ENCODE measurements at places on chromosomes 12 and 14.

DNA sequence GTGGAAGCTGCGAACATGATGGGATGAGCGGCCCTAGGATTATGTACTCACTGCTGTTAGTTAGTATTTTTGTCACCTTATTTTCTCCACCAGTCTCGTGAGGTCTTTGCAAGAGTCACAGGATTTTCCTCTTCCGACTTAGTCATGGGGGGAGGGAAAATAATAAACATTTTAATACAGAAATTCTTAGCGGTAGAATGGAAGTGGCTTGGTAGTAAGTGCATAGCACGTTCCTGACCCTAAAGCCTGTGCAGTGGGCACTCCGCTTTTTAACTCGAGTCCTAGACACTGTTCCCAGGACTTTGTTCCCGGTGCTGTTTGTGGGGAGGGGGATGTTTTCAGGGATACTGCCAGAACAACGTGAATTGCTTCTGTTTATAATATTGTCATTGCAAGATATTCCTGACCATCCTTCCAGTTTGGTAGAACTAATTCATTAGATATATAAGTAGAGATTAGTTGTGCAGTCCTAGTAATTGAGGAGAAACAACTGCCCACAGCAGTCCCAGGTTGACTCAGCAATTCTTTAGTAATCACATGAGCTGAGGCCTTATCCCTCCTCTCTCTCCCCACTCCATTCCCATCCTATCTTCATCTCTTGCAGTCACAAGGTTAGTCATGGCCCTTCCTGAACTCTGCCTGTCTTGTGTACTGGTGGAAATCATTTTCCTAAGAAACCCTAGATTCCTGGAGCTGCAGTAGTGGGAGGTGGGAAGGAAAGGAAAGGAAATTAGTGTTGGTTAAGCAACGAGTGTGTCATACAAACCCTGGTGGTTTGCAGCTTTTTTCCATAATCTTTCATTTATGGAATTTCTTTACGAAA, 799 bp downstream of the SLC38A6 start:
- ATAC-seq: no peak

DNA sequence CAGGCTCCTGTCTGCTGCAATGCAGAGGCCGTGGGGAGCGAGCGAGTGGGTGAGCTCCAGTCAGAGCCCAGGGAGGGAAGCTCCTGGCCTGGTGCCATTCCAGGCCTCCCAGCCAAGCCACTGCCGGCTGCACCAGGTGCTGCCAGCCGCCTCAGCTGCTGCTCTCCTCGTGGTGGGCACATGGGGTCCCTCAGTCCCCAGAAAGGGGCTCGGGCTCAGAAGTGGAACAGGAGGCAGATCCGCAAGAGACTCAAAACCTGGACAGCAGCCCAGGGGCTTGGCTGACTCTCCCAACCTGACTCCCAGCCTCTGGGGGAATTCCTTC, 2.4 kb downstream of the ABCB9 start:
- ATAC-seq: no peak

GRCh38 chr14:94483071-94483451, 7.1 kb upstream of the SERPINA9 start:
- peak; percentile 31 for ATAC-seq

DNA sequence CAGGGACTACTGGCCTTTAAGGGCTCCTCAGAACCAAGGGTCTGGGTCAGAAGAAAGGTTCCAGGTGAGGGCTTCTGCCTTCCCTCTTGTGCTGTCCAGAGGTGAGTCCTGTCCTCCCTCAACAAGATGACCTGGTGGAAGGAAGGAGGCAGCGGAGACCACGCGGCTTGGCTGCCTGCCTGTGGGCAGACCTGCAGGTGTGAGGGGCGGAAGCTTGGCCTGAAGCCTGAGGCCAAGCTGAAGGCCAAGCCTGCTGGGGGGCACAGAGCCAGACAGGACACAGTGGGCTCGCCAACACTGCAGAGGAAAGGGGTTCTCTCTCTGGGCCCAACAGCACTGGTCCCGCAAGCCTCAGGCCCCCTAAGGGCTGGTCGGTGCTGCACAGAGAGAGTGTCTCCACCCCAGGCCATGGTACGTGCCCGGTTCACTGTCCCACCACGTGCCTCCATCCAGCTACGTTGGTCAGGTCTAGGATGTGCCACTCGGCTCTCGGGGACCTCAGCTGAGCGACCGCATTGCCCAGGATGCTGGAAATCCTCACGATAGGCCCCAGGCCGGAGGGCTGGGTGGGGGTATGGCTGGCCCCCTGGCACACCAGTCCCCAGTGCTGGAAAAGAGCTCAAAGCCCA, 170.0 kb upstream of the PRMT8 start:
- ATAC-seq: peak; percentile 10

- no peak for ATAC-seq
Measured at GRCh38 chr12:25397001-25397400, 146.3 kb upstream of the KRAS start.

DNA sequence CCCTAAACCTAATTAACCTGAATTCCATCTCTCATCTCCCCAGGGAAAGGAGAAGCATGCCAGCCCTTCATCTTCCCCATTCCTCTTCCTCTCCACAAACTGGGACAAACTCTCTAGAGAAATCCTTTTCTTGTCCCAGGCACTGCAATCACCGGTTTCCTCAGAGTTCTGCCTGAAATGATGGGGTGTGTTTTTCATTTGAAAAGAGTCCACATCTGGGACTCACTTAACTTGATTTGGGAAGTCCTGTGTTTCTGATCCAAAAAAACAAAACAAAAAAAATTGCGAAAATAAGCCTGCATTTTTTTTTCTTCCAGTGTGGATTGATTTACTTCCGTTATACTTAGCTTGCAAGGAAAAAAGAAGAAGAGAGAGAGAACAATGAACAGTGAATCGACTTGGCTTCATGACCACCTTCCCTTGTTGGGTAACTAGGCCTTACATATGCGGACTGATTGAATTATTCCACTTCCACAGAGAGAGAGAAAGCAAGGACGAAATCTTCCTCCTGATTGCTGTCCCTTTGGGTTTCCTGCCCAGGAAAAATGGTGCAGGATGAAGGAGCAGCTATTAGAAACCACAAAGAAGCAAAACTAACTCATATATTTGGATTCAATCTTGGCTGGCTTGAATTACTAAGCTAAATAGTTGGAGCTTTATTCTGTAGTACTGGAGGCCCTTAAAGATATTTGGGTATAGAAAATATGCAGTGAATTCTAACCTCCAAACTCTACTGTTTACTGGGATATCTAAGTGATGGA, 506.2 kb upstream of the TBX3 start:
- ATAC-seq: no peak

- ATAC-seq: no peak
Measured at GRCh38 chr12:104495786-104496185, 39.0 kb downstream of the CHST11 start.

DNA sequence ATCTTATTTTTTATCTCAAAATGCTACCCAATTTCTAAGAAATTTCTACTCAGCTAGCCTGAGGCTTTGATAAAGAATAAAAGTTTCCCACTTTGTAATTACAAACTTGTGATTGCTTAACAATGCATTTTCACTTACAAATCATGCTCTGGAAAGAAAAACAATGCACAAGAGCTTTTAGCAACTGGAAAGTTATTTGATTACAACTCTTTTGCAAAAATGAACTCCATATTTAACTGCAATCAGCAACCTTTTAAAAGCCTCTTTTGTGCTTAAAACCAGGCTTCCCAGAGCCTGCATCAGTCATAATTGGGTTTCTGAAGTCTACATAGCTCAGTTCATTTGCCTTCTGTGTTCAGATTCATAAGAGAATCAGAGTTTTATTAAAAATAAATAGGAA, 395.2 kb downstream of the PAWR start:
- no peak for ATAC-seq

DNA sequence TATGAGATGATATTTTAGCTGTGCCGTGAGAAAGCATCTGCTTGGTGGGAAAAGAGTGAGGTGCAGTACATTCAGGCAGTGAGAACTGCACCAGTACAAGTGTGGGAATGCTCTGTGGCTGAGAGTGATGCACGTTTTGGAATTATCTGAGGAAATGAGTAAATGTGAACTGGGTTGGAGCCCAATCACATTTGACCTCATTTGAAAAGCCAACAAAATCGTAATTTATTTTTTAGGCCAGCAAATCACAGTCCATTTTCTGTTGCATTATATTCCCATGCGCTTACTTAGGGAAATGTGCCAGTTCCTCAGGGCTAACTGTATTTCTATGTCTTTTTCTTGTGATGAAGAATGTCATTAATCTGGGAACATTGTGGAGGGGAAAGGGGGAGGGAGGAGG, 77.3 kb downstream of the SNAPC1 start:
- ATAC-seq: no peak

- ATAC-seq: no peak
Measured at GRCh38 chr12:119630223-119630780, 36.7 kb downstream of the TMEM233 start.

GRCh38 chr14:65491274-65491673, 78.7 kb downstream of the FUT8 start:
- ATAC-seq: no peak

DNA sequence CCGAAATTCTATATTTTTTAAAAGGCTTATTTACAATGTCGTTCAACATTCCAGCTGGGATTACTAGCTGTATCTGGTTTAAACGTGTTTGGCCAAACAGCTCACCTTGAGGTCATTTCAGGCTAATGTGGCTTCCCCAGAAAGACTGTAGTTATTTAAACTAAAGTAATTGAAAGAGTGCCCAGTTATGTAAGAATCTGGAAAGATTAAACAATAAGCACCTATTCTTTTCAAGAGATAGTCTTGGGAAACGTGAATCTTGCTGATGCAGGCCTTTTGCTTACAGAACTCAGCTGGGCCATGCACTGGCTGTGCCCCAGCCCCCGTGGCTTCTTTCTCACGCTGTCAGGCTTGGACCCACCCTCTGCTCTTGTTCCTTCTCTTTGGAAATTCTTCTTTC, 24.4 kb downstream of the GLRX5 start:
- ATAC-seq: no peak

DNA sequence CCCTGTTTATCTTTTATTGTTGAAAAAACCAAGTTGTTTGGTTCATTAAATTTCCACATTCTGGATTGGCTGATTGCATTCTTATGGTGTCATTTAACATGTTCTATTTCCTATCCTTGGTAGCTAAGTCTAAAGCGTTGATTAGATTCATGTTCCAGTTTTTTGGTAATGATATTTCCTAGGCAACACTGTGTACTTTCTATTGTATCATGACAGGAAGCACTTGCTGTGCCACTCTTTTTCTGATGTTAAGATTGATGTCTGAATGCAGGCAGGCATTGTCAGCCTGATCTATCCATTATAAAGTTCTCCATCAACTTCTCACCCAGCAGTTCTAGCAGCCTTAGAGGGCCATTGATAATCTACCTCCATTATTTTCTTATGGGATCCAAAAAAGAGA, 91.1 kb upstream of the ARID2 start:
- ATAC-seq: no peak

DNA sequence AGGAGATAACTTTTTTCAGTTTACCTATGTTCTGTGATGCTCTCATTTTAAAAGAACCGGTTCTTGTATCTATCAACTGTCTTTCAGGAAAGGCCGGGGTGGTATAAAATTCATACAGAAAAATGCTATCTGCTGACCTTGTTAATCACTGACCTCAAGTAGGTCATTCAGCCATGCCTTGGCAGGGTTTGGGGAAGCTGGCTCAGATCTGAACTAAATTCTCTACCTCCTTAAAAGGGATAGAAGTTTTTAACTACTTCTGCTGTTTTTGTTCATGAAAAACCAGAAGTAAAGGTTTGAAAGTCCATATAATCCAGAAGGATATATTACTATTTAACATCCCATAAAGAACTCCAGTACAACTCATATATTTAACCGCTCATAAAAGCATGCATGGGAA, 10.1 kb downstream of the MYRFL start:
- ATAC-seq: no peak

GRCh38 chr14:54785136-54785777, 117.4 kb downstream of the GCH1 start:
- no peak for ATAC-seq

- ATAC-seq: no peak
Measured at GRCh38 chr12:15181017-15181683, 40.1 kb downstream of the RERG start.

GRCh38 chr12:90098132-90098779, 389.6 kb upstream of the ATP2B1 start:
- no peak for ATAC-seq
